ENCODE measurements at places on chromosomes 5 and 9.

DNA sequence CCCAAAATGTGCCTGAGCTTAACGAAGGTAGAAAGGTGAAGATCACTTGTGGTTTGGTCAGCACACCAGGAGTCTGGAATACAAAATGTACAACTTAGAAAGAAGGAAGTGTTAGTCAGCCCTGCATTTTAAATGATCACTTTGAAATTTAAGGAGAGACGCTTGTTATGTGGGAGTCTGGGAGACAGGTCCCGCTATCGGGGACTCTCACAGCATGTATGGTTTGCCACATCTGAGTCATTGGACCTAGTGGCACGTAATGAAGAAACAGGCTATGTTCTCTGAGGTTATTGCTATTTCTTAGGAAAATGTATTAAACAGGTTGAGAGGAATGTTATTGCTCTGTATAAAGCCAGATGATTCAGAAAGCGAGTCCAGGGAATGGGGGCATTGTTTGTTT, 2362.5 kb upstream of the WWC1 start:
- no peak for DNase-seq

DNA sequence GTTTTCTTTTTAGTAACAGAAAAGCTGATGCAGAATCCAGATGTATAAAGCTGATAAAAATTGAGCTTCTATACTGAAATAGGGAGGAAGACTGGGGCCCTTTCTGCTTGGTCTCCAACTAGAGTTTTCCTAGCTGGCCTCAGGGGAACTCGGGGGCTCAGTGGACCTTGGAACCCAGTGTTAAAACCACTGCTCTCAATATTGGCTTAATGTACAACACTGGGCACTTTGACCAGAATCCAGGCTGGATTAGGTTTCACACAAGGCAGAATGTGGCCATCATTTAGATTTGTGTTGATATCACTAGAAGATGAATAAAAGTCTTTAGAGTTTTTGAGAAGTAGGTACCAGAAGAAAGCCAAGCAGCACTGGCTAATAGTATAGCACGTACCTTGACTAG, 114.7 kb downstream of the GDNF start:
- DNase-seq, result no peak

DNA sequence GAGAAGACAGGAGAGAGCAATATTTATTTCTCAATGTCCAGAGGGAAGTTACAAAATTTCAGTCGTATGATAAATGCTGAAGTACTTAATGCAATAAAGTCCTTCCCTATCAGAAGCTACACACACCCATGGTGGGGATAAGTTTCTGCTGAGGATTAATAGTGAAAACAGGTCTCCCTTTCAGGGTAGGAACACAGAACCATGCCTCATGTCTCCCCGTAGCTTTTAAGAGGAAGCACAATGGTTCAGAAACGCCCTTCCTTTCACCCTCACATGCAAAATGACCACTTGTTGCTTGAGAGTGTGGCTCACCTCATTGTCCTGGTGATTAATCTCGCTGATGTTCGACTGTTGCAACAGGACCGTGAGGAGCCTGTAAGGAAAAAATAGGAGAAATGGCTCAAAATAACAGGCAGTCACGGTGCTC, 73.6 kb downstream of the ANKRD55 start:
- DNase-seq, result no peak

DNA sequence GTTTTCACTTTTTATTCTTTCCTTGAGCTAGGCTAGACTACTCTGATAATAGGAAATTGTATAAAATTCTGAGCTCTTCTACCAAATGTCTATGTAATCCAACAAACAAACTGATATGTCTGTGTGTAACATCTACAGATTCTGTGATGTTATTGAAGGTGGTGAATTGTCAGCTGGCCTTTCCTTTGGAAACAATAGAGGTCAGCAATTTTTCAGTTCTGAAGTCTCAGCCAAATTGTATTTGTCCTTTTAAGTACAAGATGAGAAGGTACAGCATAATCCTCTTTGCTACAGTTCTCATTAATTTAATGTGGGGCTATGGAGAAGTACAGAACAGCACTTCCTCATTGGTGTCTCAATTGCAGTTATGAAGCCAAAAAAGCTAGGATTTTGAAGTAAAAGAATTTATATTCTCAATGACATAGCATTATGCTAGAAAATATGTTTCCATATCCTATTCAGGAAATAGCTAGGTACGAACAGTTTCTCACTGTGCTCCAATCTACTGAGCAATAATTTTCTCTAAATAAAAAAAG, 198.0 kb downstream of the HINT1 start:
- DNase-seq, result no peak

- no peak for DNase-seq
These were observed 405.4 kb downstream of the DMAC1 start for GRCh38 chr9:7394002-7394774.

DNA sequence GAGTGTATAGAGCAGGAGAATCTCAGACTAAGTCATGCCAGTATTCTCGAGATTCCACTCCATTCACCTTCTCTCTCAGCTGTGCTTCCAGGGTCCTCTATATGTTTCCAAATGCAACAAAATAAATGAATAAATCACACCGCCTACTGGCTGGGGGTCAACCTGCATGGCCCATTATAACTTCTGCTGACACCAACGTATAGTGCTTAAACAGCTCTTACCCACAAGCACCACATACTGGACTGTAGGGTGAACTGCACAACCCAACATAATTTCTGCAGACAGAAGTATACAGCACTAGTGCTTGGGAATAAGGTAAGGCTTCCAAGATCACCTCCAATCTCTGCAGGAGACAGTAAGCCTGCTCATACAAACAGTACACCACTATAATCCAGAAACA, 33.1 kb upstream of the HTR4 start:
- no peak for DNase-seq

DNA sequence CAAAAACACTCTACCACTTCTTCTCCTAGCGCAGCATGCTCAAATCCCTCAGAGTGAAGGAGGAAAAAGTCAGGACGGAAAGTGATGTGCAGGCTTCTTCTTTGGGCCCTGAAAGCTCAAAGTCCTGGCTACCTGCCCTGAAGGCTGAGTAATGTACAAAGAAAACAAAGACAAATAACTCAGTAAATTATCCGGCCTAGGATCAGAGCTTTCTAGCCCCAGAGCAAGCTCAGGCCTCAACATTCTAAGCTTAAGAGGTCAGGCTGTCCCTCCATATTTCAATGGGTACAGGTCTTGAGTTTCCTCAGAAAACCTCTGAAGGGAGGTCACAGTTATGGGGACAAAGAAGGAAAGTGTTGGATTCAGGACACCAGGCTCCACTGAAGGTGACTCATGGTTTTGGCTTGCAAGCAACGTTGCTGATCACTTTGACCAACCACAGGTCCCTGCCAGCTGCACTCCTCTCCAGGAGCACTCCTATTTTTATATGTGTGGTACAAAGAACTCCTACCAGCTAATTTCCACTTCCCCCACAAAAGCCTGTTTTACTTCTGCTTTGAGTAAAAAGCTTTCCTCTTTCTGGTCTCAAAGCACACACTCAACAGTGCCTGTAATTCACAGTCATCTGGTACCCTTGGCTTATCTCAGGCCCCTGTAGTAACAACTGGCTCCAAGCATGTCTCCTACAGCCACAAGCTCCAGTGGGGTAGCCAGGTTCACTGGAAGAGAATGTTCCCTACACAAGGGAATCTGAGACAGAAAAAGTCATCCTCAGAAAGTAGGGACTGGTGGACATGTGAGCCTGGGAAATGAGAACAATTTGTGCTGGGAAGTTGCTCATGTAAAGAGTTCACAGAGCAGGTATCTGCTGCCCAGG, 115.7 kb downstream of the UGCG start:
- no peak for DNase-seq

DNA sequence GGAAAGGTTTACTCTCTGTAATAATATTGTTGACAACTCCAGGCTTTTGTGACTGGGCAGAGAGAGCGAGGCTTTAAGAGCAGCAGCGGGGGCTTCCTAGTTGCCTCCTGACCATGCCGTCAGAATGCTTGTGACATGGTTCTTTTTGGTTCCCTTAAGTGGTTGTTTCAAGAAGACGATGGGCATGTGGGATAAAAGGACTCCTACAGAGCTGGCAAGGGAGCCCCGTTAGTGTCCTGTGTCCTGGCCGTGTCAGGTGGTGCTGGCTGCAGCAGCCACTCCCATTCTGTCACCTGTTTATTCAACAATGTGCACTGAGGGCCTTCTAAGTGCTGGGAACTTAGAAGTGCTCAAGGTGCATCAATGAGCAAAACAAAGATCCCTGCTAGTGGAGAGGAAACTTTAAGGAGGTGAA, 19.7 kb downstream of the LCP2 start:
- DNase-seq, result no peak

DNA sequence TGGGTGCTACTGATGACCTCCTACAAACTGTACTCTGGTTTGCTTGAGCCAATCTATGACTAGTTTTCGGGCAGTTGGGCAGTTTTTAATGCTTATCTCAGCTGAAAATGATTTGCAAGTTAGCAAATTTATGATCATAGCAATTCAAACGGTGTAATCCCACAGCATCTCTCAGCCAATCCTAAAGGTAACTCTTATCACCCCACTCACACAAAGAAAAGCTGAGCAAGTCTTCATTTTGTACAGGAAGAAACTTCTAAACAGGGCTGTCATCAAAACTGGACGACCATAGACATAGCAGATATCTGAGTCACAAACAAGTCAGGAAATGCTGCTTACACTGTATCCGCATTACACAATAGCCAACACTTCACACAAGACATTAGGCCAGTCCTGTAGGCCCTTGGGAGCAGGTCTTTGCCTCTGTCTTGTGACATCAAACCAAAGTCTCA, 2.6 kb upstream of the ENC1 start:
- no peak for DNase-seq

DNA sequence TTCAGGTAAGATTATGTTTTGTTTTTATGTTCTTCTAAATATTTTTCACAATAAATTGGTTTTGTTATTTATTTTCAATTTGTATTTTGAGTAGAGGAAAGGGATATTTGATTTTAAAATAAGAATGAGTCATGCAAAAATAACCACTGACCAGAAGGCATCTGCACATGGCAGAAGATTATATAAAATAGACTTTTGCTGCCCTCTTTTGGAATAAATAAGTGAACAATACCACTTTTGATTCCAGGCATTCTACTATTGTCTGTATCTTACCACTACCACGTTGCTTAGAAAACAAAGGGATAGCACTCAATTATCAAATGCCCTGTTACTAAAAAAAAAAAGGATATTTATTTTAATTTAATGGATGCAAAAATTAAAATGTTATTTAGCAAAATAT, 227.3 kb upstream of the ITGA1 start:
- no peak for DNase-seq

DNA sequence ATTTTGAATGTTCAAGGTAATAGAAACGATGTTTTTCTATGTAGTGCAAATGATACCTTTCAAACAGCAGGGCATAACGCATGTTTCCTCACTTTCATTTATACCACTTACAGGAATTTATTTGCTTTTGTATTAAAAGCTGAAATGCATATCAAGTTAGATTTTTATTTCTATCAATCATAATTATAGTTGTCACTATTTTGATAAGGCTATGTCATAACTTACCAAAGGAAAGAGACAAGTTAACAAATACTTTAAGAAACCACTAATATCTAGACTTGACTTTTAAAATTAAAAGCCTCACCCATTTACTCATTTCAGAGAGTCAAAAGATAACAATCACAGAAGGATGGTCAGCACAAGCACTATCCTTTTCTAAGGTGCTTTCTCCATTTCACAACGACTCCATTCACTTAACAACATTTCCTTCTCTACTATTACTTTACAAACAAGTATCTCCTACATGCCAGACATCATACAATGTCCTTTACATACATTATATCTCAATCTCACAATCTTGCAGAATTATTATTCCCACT, 12.6 kb downstream of the ERP44 start:
- DNase-seq, result no peak

DNA sequence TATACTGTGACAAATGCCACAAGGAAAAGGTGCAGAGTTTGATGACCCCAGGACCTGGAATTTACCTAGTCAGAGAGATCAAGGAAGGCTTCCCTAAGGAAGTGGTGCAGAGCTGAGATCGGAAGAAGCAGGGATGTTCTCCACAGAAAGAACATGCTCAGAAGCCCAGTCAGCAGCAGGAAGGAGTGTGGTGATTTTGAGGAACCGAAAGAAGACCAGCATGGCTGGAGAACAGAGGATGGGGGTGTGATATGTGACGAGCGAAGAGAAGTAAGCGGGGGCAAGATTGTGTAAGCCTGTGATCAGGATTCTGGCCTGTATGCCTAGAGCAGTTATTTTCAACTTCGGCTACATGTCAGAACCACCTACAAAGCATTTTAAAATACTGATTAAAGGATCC, 18.7 kb upstream of the PIK3R1 start:
- DNase-seq, result no peak

DNA sequence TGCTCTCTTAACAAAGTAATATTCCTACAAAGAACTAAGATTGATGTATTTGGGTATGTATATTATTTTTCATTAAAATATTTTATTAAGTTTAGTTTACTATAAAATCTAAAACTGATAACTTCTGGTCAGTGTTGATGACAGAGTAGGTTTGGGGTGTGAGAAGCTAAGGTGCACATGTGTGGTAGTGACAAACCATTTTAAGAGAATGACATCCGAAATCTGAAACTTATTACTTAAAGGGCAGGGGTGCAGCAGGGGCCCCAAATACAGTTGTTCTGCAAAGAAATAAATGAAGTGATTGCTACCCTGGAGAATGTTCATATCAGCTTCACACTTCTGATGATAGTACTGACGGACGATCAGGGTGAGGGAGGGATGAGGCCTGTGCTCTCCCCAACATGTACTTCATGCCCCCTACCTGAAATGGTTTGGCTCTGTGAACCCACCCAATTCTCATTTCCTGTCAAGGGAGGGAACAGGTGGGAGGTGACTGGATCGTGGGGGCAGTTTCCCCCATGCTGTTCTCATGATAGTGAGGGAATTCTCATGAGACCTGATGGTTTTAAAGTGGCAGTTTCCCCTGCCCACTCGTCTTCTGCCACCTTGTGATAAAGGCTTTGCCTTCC, 125.3 kb upstream of the RFX3 start:
- DNase-seq, result no peak

DNA sequence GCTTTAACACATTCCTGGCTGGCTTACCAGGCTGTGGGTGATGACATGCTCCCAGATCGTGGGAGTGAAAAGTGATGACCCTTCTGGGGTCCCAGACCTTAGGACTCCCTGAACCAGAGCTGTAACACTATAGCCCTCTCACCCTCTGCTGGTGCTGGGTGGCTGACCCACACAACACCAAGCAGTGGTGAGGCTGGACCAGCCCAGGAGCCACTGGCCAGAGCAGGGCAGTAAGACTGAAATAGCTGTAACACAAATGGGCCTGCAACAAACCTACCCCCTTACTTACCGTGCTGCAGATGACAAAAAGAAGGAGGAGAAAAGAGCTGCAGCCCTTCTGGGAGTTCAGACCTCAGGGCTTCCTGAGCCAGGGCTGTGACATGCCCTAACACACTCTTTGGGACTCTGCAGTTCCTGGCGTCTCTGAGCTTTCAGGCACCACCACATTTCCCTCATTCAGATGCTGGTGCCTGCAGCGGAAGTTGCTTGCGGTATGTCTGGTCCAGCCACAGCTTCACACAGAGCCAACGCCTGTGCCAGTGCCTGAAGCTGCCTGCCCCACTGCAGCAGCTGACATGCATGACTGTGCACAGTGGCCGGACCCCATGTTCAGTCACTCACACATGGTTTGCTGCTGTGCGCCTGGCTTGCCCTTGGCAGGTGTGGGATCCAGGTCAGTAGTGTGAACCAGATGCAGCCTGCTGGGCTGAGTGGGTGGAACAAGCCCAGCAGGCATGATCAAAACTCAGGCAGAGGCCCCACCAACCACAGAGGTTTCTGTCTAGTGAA, 1247.4 kb downstream of the EFNA5 start:
- no peak for DNase-seq

Measured in mesenteric fat pad (tissue), 1 donor.